ENCODE measurements at places on chromosomes 3 and 15.

DNA sequence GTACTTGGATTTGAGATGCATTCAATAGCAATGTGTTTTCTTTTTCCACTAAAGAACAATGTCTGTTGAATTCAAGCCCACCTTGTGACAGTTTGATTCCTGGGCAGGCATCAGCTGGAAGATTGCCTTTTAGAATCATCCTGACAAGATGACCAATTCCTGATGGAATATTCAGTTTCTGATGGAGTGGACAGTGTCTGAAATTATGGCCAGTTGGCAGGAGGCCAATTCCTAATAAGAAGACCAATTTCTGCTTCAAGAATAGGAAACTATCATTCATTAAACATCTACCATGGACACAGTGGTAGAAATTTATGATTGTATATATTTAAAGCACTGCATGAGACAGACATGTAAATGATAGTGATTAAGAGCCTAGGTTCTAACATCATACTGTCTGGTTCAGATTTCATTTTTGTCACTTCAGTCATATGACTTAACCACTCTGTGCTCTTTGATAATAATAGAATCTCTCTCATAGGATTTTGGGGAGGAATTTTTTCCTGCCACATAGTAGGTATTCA is 133.6 kb downstream of the CLSTN2 start:
- DNase-seq, result no peak

DNA sequence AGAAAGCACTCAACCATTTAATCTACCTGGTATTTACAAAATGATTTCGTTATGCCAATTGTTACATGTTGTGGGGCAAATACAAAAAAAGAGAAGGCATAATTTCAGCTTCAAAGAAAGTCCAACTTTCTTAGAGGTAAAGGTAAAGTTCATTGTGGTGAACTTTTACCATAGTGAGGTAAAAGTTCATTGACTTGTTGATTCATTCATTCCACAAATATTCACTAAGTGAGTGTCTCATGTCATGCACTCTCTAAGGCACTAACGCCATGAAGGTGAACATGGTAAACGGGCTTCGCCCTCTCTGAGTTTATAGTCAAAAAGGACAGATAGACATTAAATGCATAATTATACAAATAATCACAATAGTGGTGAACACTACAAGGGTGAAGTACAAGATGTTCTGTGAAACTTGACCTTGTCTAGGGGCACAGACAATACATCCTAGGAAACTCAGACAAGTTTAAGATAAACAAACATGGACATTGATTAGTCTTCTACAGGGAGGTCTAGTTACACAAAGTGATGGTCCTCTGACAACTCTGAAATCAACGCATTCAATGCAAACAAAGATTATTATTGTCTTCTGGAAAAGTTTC is 378.6 kb downstream of the MAGI1 start:
- no peak for DNase-seq

DNA sequence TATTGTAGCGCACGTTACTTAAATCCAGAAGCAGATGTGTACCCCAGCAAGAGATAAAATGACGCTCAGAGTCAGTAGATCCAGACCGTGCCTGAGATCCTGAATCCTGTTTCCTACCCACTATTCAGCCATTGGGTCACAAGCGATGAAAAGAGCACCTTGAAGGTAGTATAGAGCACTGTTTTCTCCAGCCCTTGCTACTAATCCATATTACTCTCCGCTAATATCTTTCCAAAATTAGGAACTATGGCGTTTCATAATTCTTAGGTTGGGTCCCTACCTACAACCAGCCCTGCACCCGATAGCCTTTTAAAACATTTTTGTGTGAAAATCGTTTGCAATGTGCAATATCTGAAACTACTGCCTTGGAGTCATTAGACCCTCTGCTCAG is 596 bp downstream of the BTD start:
- DNase-seq, result no peak

- DNase-seq, result no peak
Measured at GRCh38 chr3:172580680-172581401, 57.6 kb upstream of the TNFSF10 start.

GRCh38 chr15:99100245-99101173 is 4.4 kb upstream of the SYNM start:
- DNase-seq, result no peak

GRCh38 chr3:166265153-166265552 is 427.9 kb upstream of the BCHE start:
- DNase-seq, result no peak

DNA sequence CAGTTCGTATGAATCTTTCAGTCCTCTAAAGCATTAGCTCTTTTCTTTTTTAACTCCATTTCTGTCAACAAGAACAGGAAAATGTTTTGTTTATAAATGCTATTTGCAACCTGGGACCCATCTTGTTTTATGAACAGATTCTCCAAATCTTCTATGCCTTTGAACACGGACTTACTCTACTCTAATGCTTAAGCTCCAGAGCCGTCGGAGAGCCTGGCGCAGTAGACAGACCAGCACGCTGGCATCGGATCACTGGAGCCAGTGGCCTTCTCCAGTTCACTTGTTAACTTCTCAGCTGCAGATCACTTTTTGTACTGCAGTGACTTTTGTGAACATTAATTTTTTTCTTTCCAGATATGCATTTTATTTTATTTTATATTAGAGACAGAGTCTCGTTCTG is 122.8 kb downstream of the GHSR start:
- no peak for DNase-seq

DNA sequence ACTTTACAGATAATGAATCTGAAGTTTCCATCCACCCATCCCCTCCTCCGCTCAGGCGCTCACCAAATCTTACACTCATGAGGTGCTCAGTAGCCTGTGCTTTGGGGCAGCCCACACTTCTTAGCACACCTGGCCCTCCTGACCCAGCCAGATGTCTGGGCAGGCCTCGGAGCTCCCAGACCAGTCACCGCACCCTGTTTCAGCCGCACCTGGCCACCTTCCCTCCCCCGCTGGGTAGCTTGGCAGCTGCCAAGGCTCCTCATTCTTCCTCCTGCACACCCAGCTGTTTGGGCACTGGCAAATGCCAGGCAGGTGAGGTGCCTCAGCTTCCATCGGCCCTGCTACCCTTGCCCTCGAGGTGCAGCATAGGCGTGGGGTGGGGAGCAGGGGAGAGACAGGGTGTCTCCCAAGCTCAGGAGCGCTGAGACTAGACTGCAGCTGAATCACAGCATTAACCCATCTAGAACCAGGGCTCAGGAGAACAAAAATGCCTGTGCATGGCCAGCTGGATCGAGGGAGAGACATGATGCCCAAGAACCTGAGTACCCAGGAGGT is 45.8 kb downstream of the CDC25A start:
- DNase-seq, result no peak

DNA sequence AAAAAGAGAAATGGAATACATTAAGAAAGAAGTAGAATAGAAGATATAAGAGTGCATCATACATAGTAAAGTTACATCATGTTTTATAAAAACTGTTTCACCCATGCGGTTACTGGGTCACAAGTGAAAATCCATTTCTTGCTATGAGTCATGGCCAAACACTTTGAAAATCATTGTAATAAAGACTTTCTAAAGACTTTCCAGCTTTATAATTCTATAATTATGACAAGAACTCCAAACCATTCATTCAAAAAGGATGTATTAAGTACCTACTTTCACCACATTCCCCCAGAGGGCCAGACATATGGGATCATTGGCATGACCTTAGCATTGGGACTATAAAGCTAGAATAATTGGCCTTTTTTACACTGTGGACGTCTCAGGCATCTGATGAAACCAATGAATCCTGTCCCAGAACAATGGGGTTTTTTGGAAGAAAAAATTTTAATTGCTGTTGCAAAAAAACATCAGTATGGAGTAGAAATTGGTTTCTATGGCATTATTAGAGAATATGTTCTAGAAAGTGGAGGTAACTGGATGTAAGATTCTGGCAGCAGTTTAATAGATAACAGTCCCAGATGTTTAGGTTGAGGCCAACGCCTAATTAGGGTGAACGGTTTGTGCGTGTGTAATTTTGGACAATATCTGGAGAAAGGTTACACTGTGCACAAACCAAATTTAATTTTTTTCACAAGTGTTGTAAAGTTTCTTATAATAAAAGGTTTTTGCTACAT is 3.3 kb upstream of the SKIC8 start:
- no peak for DNase-seq

GRCh38 chr3:65401359-65402305 is 637.1 kb downstream of the MAGI1 start:
- no peak for DNase-seq

GRCh38 chr15:78322724-78323521 is 17.2 kb upstream of the CRABP1 start:
- DNase-seq, result no peak

DNA sequence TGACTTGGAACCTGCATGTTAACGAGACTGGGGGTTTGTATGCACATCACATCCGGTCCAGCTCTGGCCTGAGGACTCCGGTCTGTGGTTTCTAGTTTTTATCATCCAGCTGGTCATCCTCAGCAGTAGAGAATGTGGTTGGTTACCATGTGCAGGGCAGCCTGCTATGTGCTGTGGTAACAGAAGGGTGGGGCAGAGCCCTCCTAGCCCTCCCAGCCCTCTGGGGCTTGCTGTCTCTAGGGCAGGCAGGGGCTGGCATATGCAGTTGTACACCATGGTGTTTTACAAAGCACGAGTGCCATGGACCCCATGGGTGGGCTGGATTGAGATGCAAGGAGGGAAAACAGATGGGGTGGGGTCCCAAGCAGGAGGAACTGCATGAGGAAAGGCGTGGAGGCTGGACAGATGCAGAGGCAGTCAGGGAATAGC is 70.2 kb downstream of the APBA2 start:
- no peak for DNase-seq

- DNase-seq, result no peak
Measured at GRCh38 chr3:196142202-196142956, 60.5 kb upstream of the TFRC start.
